Stimulated activated CD4-positive, alpha-beta T cell treated with anti-CD3 and anti-CD28 coated beads, Interleukin-2, amount 100 ng/mL, for 24 hours (primary cell): ENCODE measurements at places on chromosomes 3 and 15.

GRCh38 chr15:40053079-40053830, 14.3 kb upstream of the SRP14 start:
- DNase-seq = no peak

DNA sequence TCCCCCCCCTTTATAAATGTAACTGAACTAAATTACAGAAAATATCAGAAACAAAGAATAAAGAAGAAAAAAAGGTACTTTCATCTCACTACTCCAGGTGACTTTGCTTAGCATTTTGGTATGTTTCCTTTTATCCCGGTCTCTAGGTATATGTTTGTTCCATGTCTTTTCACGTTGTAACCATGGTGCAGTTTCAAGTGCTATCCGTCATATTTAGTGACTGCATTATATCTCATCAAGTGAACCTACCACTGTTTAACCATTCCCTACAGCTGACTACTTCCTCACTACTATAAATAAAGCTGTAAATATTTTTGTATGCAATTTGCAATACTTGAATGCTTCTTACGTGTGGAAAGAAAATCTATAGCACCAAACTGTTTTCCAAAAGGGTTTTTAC, 2.2 kb downstream of the BTBD1 start:
- no peak for DNase-seq

- DNase-seq = no peak
These were observed 54.1 kb downstream of the SCN5A start for GRCh38 chr3:38595393-38595792.

- DNase-seq = no peak
These were observed 131.0 kb upstream of the KLHL25 start for GRCh38 chr15:85925649-85926237.

DNA sequence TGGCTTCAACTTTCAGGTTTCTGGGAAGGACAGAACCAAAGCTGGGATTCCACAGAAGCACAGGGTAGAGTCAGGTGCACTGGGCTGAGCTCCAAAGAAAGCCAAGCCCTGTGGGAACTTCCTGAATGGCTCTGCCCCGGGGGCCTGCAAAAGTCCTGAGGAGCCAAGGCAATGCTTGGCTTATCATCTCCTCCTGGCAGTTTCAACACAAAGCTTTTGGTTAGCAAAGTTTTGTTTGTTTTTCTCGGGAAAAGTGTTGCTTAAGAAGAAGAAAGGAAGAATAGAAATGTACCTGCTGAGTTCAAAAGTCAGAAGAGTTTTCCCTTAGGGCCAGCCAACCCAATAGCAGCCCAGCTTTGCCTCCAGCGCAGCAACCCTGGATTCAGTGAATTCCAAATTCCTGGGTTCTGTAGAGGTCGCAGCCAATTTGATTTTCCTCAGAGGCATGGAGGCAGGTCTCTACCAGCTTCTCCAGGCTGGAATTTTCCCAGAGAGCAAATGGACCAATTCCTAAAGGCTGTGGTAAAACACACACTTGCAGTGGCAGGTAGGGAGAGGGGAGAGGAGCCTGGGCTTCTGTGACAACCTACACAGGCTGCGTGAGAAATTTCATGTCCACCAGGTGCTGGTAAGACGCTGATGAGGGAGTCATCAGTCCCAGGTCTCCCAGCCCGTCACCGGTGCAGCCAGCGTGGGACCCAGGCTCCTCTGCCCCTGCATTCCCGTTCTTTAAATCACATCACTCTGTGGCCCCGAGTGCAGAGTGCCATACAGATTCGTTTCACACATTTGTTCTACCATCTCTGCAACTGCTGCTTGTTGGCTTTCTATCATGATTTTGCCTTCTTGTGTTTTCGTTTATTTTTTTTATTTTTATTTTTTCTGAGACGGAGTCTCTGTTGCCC, 54.3 kb upstream of the SNRPA1 start:
- DNase-seq = no peak

- DNase-seq = no peak
These were observed 112.2 kb downstream of the FBXL22 start for GRCh38 chr15:63709365-63709764.

- no peak for DNase-seq
These were observed 513.4 kb downstream of the SHQ1 start for GRCh38 chr3:72334681-72335457.

DNA sequence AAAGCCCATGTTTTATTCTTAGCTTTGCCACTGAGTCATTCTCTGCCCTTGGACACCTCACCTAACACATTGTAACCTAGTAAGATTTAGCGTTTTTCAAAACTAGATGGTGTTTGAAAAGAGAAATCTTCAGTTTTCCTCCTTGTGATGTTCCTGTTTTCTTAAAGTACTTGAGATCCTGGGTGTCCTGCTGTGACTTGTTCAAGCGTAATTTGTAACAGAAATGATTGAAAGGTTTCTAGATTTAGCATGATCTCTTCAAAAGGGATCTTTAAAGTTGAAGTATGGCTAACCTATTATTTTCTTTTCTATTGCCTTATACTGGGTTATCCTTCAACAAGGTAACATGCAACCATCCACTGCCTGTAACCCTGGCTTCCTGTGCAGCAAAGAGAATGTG, 32.6 kb upstream of the SPATA16 start:
- no peak for DNase-seq

DNA sequence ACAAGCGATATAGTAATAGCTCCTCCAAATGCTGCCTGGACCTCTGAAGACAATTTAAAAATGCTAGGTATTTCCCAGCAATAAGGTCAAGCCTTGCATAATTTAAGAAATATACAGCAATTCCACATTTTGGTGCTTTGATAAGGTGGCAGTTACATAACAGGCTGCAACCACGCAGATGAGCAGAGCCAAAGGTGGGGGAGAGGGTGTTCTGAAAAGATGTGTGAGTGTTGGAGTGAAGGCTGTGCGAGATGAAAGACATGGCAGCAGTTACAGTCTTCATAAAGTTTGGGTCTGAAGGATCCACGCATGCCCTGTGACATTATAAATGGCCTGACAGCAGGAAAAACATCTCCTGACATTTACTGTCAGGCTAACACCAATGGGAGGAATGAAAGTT, 26.1 kb downstream of the CTDSPL start:
- DNase-seq = no peak

GRCh38 chr3:169403855-169404519, 259.5 kb downstream of the MECOM start:
- DNase-seq = no peak
